ENCODE measurements at places on chromosomes 1 and 21. TPM values are rescaled to one million over a fixed set of nuclear protein-coding genes. Genes with fewer than 3 reads are reported as not detected.

TEX50 gene
- total RNA-seq: not detected

REN gene
- total RNA-seq: 0.23 TPM

NTRK1 gene
- total RNA-seq: 0.61 TPM

S100A3 gene
- 5.4 TPM for total RNA-seq

GRCh38 chr1:51738681-51739080 is 121.8 kb downstream of the OSBPL9 start:
- no peak overlapping the region for H3K27ac ChIP-seq
- peaks cover 13% of the 10 kb centered on the region for H3K4me1 ChIP-seq
- H3K36me3 ChIP-seq: no peaks in the 10 kb centered on the region
- H3K4me3 ChIP-seq: no peak overlapping the region
- no peaks in the 10 kb centered on the region for H3K27me3 ChIP-seq
- DNase-seq: no peak

GRCh38 chr1:241331328-241332036 is 25.5 kb downstream of the RGS7 start:
- H3K36me3 ChIP-seq: no peaks in the 10 kb centered on the region
- H3K4me3 ChIP-seq: no peak overlapping the region
- no peaks in the 10 kb centered on the region for H3K27me3 ChIP-seq
- DNase-seq: no peak
- H3K27ac ChIP-seq: no peak overlapping the region

DNA sequence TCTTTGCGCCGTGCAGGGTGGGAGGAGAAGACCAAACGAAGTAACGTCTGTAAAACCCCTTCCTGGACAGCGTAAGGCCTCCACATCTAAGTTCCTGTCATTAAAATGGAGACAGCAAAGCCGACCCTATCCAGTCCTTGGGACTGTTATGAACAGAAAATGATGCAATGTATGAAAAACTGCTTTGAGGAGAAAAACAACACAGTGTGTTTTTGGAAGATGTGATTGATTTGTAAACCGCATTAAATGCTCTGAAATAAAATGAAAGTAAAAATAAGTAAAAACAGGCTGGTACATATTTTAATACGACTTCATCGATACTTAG is 827 bp upstream of the URB1 start:
- no peak for DNase-seq
- H3K4me1 ChIP-seq: peaks cover 7% of the 10 kb centered on the region
- H3K36me3 ChIP-seq: peaks cover 3% of the 10 kb centered on the region
- peak overlapping the region; percentile 100 for H3K4me3 ChIP-seq

DNA sequence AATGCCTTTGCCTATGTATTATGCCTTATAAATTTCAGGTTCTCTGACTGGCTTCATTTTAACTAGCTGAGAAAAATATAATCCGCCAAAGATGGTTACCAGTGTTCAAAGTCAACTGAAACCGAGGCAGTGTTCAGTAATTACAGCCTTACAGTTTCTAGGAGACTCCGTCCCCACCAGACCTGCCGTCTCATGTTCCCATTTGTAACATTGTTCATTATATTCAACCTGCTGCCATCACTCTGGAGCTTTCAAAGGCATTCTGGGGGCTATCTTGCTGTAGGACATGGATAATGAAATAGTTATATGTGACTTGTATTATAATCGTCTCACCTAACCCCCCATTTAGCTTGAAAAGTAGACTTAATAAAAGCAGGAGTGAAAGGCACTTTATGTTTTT is 302.5 kb downstream of the RWDD3 start:
- no peak for DNase-seq
- no peaks in the 10 kb centered on the region for H3K4me1 ChIP-seq
- no peak overlapping the region for H3K27ac ChIP-seq
- no peaks in the 10 kb centered on the region for H3K36me3 ChIP-seq
- no peak overlapping the region for H3K4me3 ChIP-seq

DNA sequence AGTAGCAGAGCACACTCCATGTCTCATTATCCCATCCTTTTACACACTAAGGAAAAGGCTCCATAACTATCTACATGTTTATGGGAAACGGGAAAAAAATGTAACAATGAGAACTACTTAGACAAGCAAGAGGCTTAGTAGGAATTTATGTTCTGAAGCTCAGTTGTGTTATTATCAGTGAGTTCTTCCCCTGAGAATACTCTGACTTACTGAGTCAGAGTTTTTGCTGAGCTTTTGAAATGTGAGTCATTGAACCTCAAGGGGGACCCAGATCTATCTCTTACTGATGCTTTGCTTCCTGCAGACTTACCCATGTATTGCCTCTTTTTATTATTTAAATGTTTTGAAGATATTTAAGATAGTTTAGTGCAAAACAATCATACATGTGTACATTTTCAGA is 20.1 kb downstream of the CFHR5 start:
- H3K27ac ChIP-seq: no peak overlapping the region
- DNase-seq: no peak
- no peaks in the 10 kb centered on the region for H3K36me3 ChIP-seq
- no peaks in the 10 kb centered on the region for H3K4me1 ChIP-seq
- no peak overlapping the region for H3K4me3 ChIP-seq
- H3K27me3 ChIP-seq: no peaks in the 10 kb centered on the region

- H3K27me3 ChIP-seq: no peaks in the 10 kb centered on the region
- H3K36me3 ChIP-seq: no peaks in the 10 kb centered on the region
- no peak overlapping the region for H3K27ac ChIP-seq
- H3K4me3 ChIP-seq: no peak overlapping the region
- no peak for DNase-seq
Measured at GRCh38 chr1:197715806-197716205, 59.5 kb downstream of the DENND1B start.

DNA sequence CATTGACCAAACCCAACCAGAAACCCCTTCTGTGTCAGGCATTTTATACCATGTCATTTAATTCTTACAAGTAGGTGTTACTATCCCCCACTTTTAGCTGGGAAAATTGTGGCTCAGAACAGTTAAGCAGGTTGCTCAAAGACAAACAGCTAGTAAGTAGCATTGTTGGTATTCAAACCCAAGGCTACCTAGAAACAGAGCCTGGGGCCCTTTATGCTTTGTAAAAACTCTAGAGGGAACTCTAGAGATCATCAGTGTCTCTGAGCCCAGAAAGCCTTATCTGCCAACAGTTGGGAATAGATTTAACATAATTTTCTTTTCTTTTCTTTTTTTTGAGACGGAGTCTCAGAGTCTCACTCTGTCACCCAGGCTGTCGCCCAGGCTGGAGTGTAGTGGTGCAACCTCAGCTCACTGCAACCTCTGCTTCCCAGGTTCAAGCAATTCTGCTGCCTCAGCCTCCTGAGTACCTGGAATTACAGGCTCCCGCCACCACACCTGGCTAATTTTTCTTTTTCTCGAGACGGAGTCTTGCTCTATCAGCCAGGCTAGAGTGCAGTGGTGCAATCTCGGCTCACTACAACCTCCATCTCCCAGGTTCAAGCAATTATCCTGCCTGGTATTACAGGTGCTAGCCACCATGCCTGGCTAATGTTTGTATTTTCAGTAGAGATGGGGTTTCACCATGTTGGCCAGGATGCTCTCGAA is 48.5 kb upstream of the OSBPL9 start:
- DNase-seq: no peak
- H3K27me3 ChIP-seq: no peaks in the 10 kb centered on the region
- peaks cover 3% of the 10 kb centered on the region for H3K4me1 ChIP-seq
- no peak overlapping the region for H3K4me3 ChIP-seq

- no peaks in the 10 kb centered on the region for H3K27me3 ChIP-seq
- H3K4me3 ChIP-seq: no peak overlapping the region
- no peaks in the 10 kb centered on the region for H3K4me1 ChIP-seq
- no peak overlapping the region for H3K27ac ChIP-seq
- DNase-seq: no peak
Measured at GRCh38 chr1:7915826-7916500, 24.7 kb downstream of the TNFRSF9 start.

- no peak overlapping the region for H3K27ac ChIP-seq
- no peaks in the 10 kb centered on the region for H3K27me3 ChIP-seq
- peaks cover 29% of the 10 kb centered on the region for H3K4me1 ChIP-seq
- no peaks in the 10 kb centered on the region for H3K36me3 ChIP-seq
Measured at GRCh38 chr1:42935313-42935895, 23.3 kb downstream of the SLC2A1 start.

DNA sequence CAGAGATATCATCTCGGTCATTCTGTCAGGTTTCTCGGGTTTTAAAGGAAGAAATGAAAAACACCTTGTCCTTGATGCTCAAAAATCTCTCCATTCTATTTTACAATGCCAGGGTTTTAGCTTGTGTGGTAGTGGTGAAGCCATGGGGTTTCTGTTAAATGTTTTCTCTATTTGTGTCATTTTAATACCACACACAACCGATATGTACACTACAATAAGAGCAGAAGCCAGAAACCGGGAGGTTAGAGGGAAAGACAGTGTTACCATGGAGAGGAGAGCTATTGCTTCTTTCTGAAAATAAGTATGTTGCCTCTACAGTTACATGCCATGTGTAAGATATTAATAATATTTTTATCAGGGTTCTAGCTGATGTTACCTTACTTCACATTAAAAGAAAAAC is 2.8 kb downstream of the SLC35D1 start:
- peaks cover under 1% of the 10 kb centered on the region for H3K27me3 ChIP-seq
- no peak for DNase-seq
- H3K4me3 ChIP-seq: no peak overlapping the region
- H3K27ac ChIP-seq: no peak overlapping the region
- H3K36me3 ChIP-seq: peaks cover 16% of the 10 kb centered on the region

Data from lung (tissue), 17 donors.